ENCODE measurements at places on chromosomes 11 and 22.

GRCh38 chr11:28176351-28176750, 68.2 kb downstream of the METTL15 start:
- no peak for DNase-seq

- DNase-seq: no peak
These were observed 520.8 kb downstream of the BRD1 start for GRCh38 chr22:49306632-49307480.

DNA sequence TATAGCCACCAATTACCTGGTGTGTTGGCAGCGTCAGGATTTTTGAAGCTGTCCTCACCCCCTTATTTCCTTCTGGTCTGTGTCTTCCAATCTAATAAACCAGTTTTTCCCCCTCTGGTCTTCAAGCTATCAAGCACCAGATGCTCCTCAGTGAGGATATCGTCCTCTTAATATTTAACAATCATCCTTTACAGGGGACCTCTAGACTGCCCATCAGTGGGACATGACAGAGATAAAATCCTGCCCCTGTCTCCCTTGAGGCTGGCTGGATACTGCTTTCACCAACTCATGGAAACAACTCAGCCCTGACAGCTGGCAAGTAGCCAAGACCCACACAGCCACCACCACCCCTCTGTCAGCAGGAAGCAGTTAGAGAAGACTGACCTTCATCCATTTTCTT, 421.0 kb upstream of the API5 start:
- DNase-seq: no peak

- no peak for DNase-seq
These were observed 259.9 kb upstream of the CTSC start for GRCh38 chr11:88597387-88597786.

- DNase-seq: no peak
These were observed 15.4 kb downstream of the MS4A13 start for GRCh38 chr11:60530454-60531100.

DNA sequence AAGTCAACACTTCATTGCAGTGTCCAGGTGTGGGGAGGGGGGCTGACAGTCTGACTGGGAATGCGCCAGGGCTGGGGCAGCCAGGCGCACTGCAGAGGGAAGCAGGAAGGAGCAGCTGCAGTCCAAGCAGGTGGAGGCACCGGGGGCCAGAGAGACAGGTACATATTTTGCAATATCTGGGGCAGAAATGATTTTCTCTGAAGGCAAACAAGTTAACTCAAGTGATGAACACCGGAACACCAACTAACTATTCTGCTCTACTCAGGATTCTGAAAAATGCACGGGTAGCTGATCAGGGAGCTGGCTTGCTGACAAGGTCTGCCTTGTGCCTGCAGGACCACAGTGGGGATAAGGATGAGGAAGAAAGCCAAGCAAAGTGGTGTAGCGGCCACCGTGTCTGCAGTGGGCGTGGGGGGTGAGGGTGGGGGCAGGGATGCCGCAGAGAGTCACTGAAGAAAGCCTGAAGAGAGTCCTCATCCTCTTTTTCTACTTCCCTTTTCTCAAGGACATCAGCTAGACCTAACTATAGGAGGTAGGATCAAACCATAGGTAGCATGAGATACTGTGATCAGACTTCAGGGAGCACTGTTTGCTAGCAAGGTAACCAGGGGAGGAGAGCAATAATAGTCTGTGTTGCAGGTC, 83.4 kb downstream of the SCN3B start:
- DNase-seq: no peak

DNA sequence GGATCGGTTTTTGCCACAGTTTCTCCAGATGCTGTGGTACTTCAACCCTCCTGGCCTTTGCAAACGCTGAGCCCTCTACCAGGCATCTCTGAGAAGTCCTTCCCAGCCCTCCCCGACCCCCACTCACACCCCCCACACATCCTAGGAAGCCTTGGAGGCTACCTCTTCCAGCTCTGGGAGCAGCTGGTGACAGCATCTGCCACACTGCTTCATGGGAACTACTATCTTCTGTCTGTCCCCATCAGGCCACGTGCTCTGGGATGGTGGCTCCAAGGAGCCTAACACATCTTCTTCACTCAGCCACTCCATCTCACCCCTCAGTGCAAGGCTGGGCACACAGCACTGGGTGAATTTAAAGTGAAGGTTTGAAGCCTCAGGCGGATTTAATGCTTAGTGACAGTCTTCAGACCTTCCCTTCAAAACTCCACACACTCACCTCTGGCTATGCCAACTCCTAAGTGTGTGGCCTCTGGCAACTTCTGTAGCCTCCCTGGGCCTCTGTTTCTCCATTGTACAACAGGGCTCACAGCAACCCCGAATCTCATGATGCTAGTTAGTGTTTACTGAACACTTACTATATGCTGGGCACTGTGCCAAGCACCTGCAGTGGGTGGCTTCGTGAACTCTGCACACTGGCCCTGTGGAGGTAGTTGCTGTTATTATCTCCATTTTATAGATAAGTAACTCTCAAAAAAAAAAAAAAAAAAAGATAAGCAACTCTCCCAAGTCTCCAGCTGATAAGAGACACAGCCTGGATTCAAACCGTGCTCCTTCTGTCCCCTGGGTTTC, 7.3 kb upstream of the TP53I11 start:
- no peak for DNase-seq

DNA sequence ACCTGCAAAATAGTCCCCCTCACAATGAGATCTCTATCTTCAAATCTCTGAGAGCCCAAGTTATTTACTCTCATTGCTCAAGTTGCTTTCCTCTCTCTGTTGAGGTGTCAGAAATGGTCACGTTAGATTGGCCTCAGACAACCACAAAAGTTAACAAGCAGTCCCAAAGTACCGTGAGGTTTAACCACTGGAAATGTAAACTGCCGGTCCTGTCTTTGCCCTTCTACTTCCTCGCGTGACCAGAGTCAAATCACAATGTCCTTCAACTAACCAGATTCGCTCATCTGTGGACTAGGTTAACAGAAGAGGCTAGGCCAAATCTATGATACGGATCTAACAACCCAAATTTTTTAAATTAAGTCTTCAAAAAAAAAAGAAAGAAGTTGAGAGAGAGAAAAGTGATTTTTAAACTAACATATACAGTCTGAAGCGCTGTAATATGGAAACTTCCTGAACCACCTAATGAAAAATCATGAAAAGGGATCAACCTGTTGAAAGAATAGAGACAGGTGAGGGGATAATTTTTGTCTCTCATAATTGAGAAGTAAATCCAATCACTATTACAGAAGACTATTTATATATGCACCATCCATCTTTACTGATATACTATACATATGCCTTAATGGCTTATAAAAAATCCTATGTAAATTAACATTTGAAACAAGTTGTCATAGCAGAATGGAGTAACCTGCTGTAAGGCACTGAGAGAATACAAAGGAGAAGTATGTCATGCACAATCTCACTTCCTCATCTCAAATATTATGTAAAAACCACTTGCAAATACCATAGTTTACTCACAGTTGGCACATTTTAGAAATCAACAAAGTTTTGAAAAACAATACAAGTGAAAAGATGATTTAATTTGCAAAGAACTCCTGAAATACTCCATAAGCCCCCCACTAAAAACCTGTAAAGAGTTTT, 3.3 kb upstream of the JAML start:
- peak; percentile 29 for DNase-seq

- no peak for DNase-seq
These were observed 357.7 kb downstream of the BUD13 start for GRCh38 chr11:116415095-116415494.

DNA sequence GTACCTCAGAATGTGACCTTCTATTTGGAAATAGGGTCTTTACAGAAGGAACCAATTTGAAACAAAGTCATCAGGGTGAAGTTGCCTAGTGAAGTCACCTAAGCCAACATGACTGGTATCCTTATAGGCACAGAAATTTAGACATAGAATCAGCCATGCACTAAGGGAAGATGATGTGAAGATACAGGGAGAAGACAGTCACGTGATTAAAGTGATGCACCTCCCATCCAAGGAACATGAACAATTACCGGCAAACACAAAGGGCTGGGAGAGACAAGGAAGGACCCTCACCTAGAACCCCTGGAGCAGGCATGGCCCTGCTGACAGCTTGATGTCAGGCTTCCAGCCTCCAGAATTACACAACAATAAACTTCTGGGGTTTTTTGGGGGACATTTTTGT, 3.2 kb upstream of the CRYBB2 start:
- DNase-seq: no peak

- no peak for DNase-seq
These were observed 3.7 kb downstream of the TPBGL start for GRCh38 chr11:75244052-75244814.

DNA sequence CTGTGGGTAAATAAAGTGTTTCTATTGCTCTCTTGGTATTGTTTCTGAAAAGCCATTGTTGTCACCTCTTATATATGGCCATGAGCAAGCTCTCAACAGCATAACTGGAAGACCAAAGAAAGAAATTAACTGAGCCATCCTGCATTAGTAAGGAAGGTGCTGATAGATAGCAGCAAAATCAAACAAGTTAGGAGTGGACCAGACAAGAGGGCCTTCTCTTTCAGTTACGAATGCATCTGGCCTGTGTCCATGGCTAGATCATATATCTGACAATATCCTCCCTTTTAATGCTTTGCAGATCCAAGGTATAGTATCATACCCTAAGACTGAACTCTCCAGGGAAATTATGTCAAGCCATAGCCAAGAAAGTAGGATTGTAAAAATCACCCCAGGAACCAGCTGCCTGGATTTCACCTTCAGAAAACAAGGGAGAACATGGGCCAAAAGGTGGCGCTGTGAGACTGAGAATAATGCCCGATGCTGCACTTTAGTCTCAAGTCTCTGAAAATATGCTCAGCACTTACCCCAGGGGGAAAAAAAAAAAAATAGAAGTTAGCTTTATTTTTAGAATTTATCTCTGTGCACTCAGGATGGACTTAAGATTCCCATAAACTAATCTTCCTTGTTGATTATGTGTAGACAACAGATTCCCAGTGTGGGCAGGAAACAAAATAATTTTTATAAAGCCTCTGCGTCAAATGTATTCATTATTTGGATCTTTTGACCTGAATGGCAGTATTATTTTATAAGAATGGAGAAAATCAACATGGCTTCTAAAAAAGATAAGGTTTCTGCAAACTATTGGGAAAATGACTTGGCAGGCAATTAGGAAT, 415.1 kb downstream of the ETS1 start:
- peak; percentile 63 for DNase-seq

GRCh38 chr11:2377511-2378443, 667 bp downstream of the CD81 start:
- peak; percentile 90 for DNase-seq

- no peak for DNase-seq
These were observed 150.2 kb upstream of the ARHGAP20 start for GRCh38 chr11:110862407-110862806.

GRCh38 chr11:69385832-69386427, 92.0 kb downstream of the MYEOV start:
- no peak for DNase-seq

DNA sequence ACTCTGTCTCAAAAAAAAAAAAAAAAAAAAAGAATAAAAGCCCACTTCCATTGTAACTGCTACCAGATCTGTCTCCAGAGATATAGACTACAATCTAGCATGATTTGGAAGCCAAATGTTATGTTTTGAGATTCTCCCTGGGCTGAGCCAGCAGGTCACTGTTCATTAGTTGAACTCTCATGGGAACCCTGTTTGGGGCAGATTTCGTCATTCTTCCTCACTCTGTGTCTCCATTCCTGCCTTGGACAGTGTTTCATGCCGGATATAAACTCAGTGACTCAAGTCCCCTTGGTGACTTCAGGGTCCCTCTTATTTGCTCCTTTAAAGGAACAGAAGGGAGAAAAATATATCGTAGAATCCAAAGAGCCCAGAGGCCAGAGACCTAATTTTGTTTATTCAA, 378.1 kb downstream of the LARGE1 start:
- DNase-seq: no peak

DNA sequence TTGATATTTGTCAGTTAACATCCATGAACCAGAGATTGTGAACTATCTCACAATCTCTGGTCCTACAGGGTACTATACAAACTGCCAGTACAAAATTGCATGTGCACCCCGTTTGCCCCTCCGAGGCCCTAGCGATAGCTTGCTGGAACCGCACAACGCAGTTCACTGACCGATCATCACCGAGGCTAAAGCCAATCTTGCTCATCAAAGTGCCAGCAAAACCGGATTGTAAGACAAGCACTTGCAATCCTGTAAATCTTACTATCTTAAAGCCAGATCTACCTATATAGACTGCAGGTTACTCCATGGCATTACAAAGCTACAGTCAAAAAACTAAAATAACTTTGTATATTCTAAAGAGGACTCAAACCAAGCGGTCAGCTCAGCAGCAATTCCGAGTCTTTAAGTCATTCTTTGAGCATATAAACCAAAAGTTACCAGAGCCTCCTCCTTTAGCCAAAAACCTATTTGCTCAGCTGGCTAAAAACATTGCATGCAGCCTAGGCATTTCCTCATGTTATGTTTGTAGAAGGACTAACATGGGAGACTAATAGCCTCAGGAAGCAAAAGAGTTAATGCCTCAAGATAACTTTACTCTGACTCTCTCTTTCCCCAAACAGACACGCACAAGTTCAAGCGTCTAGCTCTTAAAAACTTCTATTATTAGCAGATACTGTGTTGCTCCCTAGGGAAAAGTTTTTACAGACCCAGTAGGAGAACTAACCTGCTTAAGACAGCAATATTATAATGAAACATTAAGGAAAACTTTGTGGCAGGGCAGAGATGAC, 30.7 kb upstream of the CPT1A start:
- no peak for DNase-seq

DNA sequence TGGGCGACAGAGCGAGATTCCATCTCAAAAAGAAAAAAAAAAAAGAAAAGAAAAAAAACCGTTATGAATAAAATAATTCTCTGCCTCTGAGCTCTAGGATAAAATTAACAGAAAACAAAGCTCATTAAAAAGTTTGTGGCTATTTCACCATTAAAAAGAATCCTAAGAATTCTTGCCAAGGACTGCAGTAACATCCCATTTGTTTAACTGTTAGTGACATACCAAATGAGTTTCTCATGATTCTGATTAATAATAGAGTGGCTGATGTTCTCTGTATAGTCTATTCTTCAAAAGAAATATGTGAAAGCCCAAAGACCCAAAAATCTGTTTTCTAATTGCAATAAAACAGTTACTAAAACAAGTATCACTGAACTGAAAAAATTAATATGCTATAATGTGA, 19.7 kb downstream of the CLNS1A start:
- DNase-seq: no peak

- no peak for DNase-seq
These were observed 511.8 kb downstream of the METTL15 start for GRCh38 chr11:28619846-28620540.

GRCh38 chr22:20436768-20437612, 635 bp downstream of the SCARF2 start:
- DNase-seq: peak; percentile 59

DNA sequence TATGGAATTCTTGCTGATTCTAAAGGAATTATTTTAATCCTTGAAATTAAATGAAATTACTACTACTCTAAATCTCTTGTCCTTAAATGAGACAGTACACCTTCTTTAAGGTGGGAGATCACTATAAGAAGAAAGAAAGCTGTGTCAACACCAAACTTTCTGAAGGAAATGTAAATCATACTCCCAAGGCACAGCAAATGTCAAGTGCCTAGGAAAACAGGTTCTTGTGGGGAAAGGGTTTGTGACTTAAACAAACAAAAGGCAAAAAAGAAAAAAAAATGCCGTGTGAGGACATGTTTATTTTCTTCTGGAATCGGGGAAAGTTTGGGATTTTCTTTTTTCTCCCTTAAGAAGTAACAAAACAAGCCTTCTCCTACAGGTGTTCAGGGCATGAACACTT, 745.1 kb downstream of the DLG2 start:
- DNase-seq: no peak

Measured in GM20000 (cell line).